Uterus (tissue), 4 donors: ENCODE measurements at places on chromosomes 3 and 15. TPM values are rescaled to one million over a fixed set of nuclear protein-coding genes. Genes with fewer than 3 reads are reported as not detected.

The ADGRG7 gene
- 0.21 TPM for total RNA-seq

The CHL1 gene
- 20.3 TPM for total RNA-seq

The KLHL6 gene
- total RNA-seq, result 1.8 TPM

The GPR149 gene
- total RNA-seq, result not detected

The RPLP1 gene
- total RNA-seq, result 2,786 TPM

The PLXND1 gene
- 343 TPM for total RNA-seq

The UACA gene
- total RNA-seq, result 45.6 TPM

The MYH15 gene
- not detected for total RNA-seq

The RBMS3 gene
- total RNA-seq, result 77.1 TPM

The CCDC174 gene
- 7.9 TPM for total RNA-seq

The PLA1A gene
- 37.1 TPM for total RNA-seq

The FEZF2 gene
- total RNA-seq, result not detected

The C3orf85 gene
- not detected for total RNA-seq

DNA sequence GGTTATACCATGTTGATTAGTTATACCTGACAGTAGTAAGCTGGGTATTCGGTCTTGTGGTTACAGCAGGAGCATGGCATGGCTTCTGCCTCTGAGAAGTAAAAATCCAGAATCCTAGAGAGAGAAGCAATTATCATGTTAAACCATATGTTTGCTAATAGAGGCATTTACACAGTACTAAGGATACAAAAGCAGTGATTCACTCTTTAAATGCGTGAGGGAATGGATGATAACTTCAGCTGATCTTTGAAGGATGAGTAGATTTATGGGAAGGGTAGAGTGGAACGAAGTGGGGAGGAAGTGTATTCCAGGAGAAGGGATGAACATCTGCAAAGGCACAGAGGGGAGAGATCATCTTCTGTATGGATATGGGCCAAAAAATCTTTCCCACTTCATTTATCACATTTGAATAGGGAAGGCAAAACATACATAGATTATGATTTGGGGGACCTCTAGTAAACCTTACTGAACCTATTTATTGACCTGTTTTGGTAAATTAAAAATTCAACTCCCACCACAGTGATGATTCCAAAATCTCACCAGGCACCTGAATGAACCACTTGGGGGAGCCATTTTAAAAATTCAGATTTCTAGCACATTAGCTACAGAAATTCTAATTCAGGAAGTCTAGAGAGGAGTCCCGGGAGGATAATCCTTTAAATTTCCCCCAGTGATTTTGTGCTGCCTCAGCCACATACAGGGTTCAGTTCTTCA, 35.1 kb downstream of the IGSF10 start:
- DNase-seq, result no peak

GRCh38 chr3:186529201-186529999, 14.8 kb downstream of the CRYGS start:
- no peak for DNase-seq

GRCh38 chr15:58134886-58135285, 3.3 kb upstream of the AQP9 start:
- DNase-seq, result no peak

DNA sequence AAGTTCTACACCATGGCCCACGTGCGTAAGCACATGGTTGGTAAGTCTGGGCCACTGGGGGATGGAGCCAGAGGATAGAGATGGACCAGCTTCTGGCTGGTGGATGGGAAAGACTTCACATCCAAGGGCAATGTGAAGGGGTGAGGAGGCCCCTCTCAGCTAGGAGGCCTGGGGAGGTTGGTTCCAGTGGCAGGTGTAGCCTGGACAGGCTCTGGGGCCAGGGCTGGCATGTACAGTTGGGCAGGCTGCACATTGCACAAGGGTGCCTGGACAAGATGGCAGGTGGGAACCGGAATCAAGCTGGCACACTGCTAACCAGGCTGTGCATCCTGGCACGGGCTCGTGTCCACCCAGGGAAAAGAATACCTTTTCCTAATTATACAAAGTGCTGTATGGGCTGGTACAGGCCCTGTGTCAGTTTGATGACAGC, 8.1 kb downstream of the ZBTB47 start:
- no peak for DNase-seq

DNA sequence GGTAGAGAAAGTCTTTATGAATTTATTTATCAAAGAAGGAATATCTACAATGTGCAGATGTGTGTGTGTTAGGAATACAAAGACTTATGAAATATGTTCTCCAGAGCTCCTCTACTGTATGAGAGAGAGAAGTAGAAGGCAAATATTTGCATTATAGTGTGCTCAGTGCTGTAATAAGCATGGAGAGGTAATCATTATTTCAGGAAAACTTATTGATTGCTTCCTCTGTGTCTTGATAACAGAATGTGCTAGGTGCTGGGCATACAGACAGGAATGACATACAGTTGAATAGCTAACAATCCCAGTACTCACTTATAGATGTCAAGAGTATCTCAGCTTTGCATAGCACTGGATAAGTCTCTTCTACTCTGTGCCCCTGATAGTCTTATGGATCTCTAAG, 30.2 kb downstream of the ATG7 start:
- DNase-seq, result no peak

DNA sequence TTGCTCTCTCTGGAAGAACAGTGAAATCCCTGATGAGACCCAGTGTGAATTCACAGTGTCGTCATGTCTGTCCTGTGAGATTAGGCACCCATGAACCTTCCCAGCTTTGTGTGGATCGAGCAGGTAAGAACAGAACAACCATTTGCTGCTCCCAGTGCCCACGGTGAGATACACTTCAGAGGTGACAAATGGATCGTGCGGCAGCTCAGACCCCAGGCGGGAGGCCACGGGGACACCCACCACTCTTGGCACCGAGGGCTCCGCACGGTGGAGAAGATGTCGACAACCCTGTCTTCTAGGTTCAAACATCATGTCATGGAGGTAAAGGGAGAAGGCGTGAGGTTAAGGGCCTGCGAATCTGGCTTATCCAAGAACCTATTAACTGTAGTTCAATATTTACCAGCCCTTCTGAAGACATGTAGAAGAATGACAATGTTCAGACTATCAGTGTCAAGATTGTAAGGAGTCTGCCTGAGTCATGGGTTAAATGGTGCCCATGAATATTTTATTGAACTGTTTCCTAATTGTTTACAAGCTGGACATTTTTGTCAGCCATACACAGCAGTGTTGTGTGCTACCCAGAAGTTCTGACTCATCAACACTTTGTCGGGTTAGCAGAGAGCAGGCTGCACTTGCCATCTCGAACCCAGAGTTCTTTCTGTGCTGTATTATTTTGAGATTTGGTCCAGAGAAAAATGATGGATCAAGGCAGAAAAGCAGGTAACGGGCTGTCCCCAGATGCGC, 15.5 kb upstream of the PCSK6 start:
- no peak for DNase-seq

GRCh38 chr3:175977968-175978752, 1119.0 kb downstream of the NAALADL2 start:
- no peak for DNase-seq

GRCh38 chr3:57059411-57059810, 1.1 kb upstream of the SPATA12 start:
- no peak for DNase-seq

DNA sequence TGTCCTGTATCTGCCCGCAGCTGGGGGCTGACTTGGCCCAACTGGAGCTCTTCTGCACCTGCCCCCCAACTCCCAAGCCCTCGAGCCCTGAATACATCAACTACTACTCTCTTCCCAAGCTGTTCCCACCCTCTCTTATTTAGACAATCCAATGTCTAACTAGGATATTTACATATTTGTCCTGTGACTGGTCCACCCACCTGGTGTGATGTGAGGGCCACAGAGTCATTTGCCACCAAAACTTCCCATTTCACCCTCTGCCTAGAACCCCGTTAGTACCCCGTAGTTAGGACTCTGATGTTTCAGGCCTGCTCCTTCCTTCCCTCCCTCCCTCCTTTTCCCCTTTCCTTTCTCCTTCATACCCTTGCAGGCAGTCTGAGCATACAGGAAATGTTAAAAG, 6.4 kb downstream of the CPLX3 start:
- no peak for DNase-seq

- DNase-seq, result no peak
Measured at GRCh38 chr3:138914870-138915502, 32.0 kb downstream of the FOXL2 start.

DNA sequence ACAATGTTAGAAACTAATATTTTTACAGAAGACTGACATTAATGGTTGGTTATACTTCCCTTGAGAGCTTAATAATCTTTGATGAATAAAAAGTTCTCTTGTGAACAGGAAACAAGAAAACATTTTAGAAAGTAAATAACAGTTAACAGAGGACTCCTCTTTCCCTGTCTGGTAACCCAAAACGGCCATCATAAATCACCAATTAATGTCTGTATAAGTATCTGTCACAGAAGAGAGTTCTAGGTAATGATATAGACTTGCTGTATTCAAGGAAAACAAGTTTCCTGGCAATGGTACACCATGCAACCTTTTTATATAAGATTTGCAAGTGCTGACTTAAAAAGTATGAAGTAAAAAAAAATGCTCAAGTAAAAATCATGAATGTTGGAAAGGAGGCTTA, 426.7 kb downstream of the SOX2 start:
- no peak for DNase-seq

GRCh38 chr3:186896875-186897274, 33.5 kb upstream of the ST6GAL1 start:
- no peak for DNase-seq

DNA sequence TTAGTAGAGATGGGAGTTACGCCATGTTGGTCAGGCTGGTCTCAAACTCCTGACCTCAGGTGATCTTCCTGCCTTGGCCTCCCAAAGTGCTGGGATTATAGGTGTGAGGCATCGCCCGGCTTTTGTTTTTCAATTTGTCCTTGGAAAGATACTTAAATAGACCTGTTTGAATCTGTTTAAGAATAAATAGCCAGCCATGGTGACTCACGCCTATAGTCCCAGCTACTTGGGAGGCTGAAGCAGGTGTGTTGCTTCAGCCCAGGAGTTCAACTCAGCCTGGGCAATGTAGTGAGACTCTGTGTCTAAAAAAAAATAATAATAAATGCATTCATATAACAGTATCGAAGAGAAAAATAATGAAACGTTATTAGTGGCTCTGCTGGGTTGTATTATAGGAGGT, 17.3 kb downstream of the SNAPC5 start:
- DNase-seq, result no peak

DNA sequence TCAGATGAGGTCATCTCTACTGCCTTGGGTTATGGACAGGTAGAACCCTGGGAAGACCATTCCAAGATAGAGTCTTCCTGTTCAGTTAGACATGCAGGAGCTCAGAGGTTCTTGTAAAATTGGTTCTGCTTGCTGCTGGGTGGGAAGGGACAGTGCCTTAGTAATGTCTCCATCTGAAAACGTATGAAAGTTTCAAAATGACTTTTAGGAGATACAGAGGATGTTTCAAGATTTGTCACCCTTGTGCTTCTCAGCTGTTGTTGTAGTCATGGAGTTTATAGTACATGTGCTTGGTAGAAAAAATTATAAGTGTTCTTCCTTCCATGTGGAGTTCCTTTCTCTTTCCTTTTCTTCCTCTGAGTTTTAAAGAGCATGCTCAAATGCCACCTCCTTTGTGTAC, 885.2 kb upstream of the CFAP20DC start:
- DNase-seq, result no peak

DNA sequence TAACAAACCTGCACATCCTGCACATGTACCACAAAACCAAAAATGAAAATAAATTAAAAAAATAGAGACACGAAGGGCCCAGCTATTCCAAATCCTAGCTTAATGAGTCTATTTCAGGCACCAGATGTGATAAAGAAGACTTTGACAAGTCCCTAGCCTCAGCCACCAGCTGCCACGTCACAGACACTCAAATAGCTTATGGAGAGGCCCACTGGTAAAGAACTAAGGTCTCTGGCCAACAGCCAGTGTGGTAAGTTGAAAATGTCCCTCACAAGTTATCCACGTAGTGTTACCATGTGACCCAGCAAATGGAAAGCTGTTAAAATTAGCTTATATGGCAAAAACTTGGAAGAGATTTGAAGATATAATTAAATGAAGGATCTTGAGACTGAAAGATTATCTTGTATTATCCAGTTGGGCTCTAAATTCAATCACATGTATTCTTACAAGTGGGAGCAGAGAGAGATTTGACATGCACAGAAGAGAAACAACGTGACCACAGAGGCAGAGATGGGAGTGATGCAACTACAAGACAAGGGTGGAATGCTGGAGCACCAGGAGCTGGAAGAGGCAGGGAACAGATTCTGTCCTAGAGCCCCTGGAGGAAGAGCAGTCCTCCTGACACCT, 10.9 kb downstream of the ACSBG1 start:
- no peak for DNase-seq

- no peak for DNase-seq
Measured at GRCh38 chr15:41778521-41778920, 4.2 kb downstream of the MAPKBP1 start.

DNA sequence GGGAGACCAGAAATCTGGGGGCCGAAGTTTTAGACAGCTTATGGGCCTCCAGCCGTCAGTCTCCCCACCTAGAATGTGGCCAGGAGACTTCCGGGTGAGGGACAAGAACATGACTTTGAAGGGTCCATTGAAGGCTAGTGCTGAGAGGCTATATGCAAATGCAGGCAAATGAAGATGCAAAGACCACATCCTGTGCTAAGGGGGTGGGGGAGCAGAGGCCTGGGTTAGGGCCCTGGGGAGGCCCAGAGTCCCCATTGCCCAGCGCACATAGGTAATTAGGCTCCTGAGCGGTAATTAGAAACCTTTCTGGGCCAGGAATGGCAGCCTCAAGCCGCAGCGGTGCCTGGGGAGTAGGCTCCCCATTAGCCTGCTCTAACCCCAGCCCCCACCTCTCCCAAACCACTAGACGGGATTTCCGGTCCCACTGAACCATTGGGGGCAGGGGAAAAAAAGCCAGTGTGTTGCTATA, 6.8 kb downstream of the CSK start:
- no peak for DNase-seq

GRCh38 chr3:157132936-157133335, 27.0 kb downstream of the CCNL1 start:
- DNase-seq, result no peak

DNA sequence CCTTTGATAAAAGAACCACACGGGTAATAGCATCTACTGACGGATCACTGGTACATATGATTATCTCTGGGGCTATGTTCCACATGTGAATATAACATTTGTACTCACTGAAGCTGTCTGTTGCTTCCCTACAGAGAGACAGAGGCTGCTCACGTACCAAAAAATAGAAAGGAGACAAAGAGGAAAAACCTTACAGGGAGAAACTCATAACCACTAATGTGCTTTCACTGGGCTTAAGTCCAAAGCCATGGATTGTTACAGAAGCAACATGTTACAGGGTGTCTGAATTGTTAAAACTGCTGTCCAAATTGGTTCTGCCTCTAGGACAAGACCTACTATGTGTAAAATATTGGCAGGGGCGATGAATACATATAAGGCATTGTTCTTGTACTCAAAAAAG, 311.9 kb downstream of the FOXP1 start:
- no peak for DNase-seq
